ENCODE measurements at places on chromosomes 4 and X. TPM values are rescaled to one million over a fixed set of nuclear protein-coding genes. Genes with fewer than 3 reads are reported as not detected.
A peak's percentile ranks its signal among the peaks of the same experiment; 100 is the strongest.

GRCh38 chr4:189850239-189850856, 90.3 kb upstream of the FRG1 start:
- DNase-seq = no peak
- H3K4me1 ChIP-seq = no peaks in the 10 kb centered on the region

GRCh38 chr4:153728660-153729059, 31.2 kb downstream of the RNF175 start:
- DNase-seq = no peak
- H3K4me3 ChIP-seq = no peak overlapping the region
- no peaks in the 10 kb centered on the region for H3K36me3 ChIP-seq
- no peak overlapping the region for H3K27ac ChIP-seq
- H3K27me3 ChIP-seq = no peaks in the 10 kb centered on the region
- H3K4me1 ChIP-seq = no peaks in the 10 kb centered on the region

DNA sequence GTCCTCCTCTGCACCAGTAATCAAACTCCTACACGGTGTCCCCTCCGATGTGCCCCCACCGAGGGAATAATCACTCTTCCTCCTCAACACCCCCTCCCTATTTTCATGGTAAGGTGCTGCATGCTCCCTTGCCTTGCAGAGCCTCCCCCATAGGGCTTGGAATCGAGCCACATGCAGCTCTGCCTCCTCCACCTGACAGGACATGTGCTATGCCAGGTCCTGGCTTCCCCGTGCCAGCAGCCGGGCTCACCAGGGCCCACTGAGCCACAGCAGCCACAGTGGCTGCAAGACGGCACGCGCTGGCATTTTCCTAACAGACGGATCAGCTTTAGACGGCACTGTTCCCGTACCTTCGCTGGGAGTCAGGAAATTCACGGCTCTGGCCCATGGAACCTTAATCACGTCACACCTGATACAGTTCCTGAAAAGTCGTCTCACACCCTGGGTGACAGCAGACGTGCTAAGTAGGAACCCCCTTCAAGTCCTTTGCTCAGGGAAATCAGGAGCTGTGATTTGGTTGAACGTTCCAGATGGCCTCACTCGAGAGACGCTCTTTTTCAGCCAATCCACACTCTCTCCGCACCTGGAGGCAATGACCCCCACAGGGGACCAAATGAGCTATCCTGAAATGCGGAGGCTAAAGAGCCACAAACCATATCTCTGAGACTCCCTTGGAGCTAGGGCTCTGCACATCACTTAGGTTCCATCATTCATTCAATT, 63.2 kb downstream of the JAKMIP1 start:
- no peaks in the 10 kb centered on the region for H3K36me3 ChIP-seq
- H3K27ac ChIP-seq = no peak overlapping the region
- no peaks in the 10 kb centered on the region for H3K27me3 ChIP-seq
- H3K4me1 ChIP-seq = no peaks in the 10 kb centered on the region

GRCh38 chr4:123485601-123486000, 89.0 kb downstream of the SPRY1 start:
- no peaks in the 10 kb centered on the region for H3K36me3 ChIP-seq
- H3K4me3 ChIP-seq = no peak overlapping the region
- peaks cover 5% of the 10 kb centered on the region for H3K4me1 ChIP-seq
- no peak overlapping the region for H3K27ac ChIP-seq

- H3K36me3 ChIP-seq = no peaks in the 10 kb centered on the region
- H3K27me3 ChIP-seq = no peaks in the 10 kb centered on the region
- H3K27ac ChIP-seq = no peak overlapping the region
Measured at GRCh38 chrX:28981952-28982351, 394.7 kb downstream of the IL1RAPL1 start.

- H3K4me1 ChIP-seq = no peaks in the 10 kb centered on the region
- H3K27ac ChIP-seq = no peak overlapping the region
- no peaks in the 10 kb centered on the region for H3K27me3 ChIP-seq
- no peak overlapping the region for H3K4me3 ChIP-seq
Measured at GRCh38 chrX:71000139-71000538, 68.0 kb downstream of the SNX12 start.

- no peak overlapping the region for H3K27ac ChIP-seq
- DNase-seq = no peak
- H3K4me3 ChIP-seq = no peak overlapping the region
- H3K27me3 ChIP-seq = no peaks in the 10 kb centered on the region
- H3K4me1 ChIP-seq = peaks cover 19% of the 10 kb centered on the region
Measured at GRCh38 chr4:6280365-6280996, 10.8 kb downstream of the WFS1 start.

GRCh38 chr4:138111462-138112000, 130.6 kb downstream of the SLC7A11 start:
- no peaks in the 10 kb centered on the region for H3K4me1 ChIP-seq
- no peaks in the 10 kb centered on the region for H3K27me3 ChIP-seq
- H3K36me3 ChIP-seq = no peaks in the 10 kb centered on the region
- H3K4me3 ChIP-seq = no peak overlapping the region

GRCh38 chr4:25821899-25822298, 40.9 kb downstream of the SEL1L3 start:
- H3K27ac ChIP-seq = no peak overlapping the region
- no peaks in the 10 kb centered on the region for H3K36me3 ChIP-seq
- no peak for DNase-seq
- no peaks in the 10 kb centered on the region for H3K27me3 ChIP-seq
- H3K4me1 ChIP-seq = no peaks in the 10 kb centered on the region

GRCh38 chr4:112352736-112353135, 55.6 kb downstream of the ALPK1 start:
- no peak for DNase-seq
- H3K4me3 ChIP-seq = no peak overlapping the region
- H3K27me3 ChIP-seq = no peaks in the 10 kb centered on the region
- H3K27ac ChIP-seq = no peak overlapping the region

- H3K4me1 ChIP-seq = no peaks in the 10 kb centered on the region
- no peak overlapping the region for H3K27ac ChIP-seq
- H3K36me3 ChIP-seq = no peaks in the 10 kb centered on the region
- DNase-seq = no peak
- no peak overlapping the region for H3K4me3 ChIP-seq
Measured at GRCh38 chrX:25079020-25079419, 63.3 kb upstream of the ARX start.

DNA sequence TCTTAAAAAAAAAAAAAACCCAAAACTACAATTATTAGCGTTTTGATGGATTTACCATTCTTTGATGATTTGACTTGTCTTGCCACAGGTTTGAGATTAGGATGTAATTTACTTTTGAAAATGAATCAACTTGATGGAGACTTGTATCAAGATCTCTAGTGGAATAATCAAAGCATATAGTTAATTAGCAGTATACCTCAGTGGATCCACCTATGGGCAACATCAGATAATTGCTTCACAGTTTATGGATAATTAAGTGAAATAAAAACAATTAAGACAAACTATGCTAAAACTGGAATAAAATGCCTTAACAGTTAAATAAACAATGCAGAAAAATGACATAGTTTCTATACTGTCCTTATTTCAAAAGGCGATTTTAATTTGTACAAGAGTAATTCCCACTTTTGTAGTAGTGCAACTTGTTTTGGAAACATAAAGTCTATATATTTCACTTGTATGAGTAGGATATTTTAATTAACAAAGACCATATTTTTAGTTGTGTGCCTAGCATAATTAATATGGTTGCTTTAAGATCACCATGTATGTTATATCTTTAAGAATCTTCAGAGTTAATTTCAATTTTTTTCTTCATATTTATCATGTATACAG, 4.2 kb downstream of the CPEB2 start:
- H3K27ac ChIP-seq = peak overlapping the region; percentile 100
- H3K4me3 ChIP-seq = no peak overlapping the region
- no peak for DNase-seq

GRCh38 chr4:74583089-74583700, 138.3 kb downstream of the AREG start:
- no peaks in the 10 kb centered on the region for H3K4me1 ChIP-seq
- no peaks in the 10 kb centered on the region for H3K27me3 ChIP-seq
- no peak for DNase-seq

DNA sequence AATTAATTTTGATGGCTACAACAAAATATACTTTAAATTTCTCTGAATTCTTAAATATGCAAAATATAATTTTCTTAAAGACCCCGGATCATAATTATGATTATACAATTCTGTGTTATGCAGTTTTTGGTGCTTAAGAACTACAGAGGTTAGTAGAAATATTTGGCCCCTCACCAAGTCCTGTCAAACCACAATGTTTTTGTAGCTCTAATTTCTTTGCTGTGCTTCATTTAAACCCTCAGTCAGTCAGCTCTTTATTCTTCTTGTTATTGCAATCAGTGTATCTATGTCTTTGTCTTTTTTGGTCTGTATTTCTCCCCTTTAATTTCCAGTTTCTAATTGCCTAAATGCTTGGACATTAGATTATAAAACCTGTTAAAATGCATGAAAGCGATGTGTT, 186.1 kb downstream of the CAMK2D start:
- no peaks in the 10 kb centered on the region for H3K27me3 ChIP-seq
- H3K4me1 ChIP-seq = peaks cover 7% of the 10 kb centered on the region
- no peak for DNase-seq
- H3K4me3 ChIP-seq = no peak overlapping the region
- H3K36me3 ChIP-seq = no peaks in the 10 kb centered on the region

- DNase-seq = no peak
- no peaks in the 10 kb centered on the region for H3K36me3 ChIP-seq
- no peaks in the 10 kb centered on the region for H3K27me3 ChIP-seq
- H3K4me1 ChIP-seq = peaks cover 15% of the 10 kb centered on the region
Measured at GRCh38 chr4:163590103-163590502, 95.6 kb downstream of the TMA16 start.

GRCh38 chr4:79087071-79087470, 147.8 kb upstream of the PAQR3 start:
- H3K36me3 ChIP-seq = no peaks in the 10 kb centered on the region
- H3K27ac ChIP-seq = no peak overlapping the region
- no peaks in the 10 kb centered on the region for H3K4me1 ChIP-seq
- no peaks in the 10 kb centered on the region for H3K27me3 ChIP-seq

DNA sequence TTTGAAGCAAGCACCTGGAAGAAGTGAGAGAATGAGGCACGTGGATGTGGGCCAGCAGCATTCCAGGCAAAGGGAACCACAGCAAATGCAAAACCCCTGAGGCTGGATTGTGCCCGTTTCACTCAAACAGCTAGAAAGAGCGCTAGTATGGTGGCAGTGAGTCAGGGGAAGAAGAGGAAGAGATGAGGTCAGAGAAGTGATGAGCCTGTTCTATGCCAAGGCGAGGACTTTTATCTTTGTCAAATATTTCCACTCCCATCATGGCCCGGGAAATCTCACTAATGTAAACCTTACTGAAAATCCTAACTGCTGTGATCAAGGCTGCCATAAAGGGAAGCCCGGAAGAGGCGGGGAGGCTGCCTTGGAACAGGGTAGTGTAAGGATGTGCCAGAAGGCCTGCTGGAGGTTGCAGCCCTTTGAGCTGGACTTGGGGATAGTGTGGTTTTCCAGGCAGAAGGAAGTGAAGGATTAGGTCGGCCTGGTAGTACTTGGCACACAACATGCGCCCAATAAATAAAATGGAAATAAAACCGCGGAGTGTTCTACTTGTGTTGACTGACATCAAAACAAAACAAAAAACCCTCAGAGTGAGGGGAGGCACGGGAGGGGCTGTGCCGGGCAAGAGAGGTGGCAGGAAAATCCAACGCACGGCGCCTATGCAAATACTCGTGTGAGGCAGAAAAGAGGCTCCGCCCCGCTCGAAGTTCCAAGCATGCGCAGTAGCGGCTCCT, 1.2 kb upstream of the CDK16 start:
- H3K27ac ChIP-seq = peak overlapping the region; percentile 77
- H3K36me3 ChIP-seq = peaks cover 3% of the 10 kb centered on the region
- H3K4me3 ChIP-seq = no peak overlapping the region
- H3K4me1 ChIP-seq = peaks cover 5% of the 10 kb centered on the region

DNA sequence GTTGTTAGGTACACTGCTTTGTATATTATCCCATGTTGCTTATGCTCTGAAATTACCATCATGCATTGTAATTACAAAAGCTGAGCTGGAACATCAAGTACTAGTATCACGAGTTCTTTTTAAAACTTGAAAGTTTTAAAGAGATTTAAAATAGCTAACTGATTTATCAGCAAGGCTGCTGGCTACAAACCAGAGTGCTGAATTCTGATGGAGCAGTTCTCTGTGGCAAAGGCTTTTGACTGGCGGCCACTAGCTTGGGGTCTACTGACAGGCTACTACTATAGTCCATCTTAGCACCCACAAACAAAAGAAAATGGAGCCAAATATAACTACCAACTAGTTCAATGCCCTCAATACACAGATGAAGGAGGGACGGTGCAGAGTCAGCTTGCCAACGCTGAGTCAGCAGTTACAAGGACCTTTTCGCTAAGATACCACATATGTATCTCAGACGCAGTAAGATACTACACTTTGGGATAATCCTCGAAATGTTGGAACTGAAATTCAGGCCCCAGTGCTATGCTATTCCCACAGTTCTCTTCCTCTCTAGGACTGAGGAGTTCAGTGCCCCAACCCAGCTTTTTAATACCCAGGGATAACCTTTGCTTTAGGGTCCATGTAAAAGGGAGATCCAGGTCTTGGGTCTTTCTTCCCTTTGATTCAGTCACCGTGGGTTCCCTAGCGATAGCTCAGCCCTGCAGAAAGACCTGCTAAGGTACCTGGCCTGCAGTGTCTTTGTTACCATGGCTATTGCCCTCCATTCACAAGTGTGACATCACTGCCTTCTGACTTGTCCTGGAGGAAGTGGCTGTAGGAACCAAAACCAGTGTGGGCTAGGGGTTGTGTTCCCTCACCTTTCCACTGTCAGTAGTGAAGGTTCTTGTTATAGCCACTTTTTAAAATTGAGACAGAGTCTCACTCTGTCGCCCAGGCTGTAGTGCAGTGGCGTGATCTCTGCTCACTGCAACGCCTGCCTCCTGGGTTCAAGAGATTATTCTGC, 22.8 kb downstream of the MFAP3L start:
- H3K27ac ChIP-seq = no peak overlapping the region
- H3K36me3 ChIP-seq = no peaks in the 10 kb centered on the region
- DNase-seq = no peak
- no peaks in the 10 kb centered on the region for H3K27me3 ChIP-seq
- no peak overlapping the region for H3K4me3 ChIP-seq
- H3K4me1 ChIP-seq = peaks cover 9% of the 10 kb centered on the region

Gene RPS6KA6
- polyA plus RNA-seq = 10.6 TPM

Gene NEUROG2
- polyA plus RNA-seq = not detected

Gene SPANXC
- not detected for polyA plus RNA-seq

Gene IBSP
- polyA plus RNA-seq = not detected

Gene PPP4R3C
- not detected for polyA plus RNA-seq

Gene SSX2
- not detected for polyA plus RNA-seq

Gene RASGEF1B
- polyA plus RNA-seq = 11.7 TPM

Gene RNF175
- 7.6 TPM for polyA plus RNA-seq

Gene DCAF4L1
- polyA plus RNA-seq = 0.24 TPM

Gene UGT2B11
- polyA plus RNA-seq = 0.62 TPM

Gene GUCY1A1
- polyA plus RNA-seq = 112 TPM

Gene ELMOD2
- 40.6 TPM for polyA plus RNA-seq

Gene TMEM144
- 4.6 TPM for polyA plus RNA-seq

Gene FHIP1A
- 4.1 TPM for polyA plus RNA-seq

Gene HHIP
- polyA plus RNA-seq = 17.1 TPM

Gene SSX7
- not detected for polyA plus RNA-seq

Measured in left lung (tissue), 14 donors.